ENCODE measurements at places on chromosomes 5 and 9.

GRCh38 chr9:78314953-78315870 lies 18.3 kb downstream of the PSAT1 start:
- peak overlapping the region; percentile 73 for H3K27ac ChIP-seq
- H3K4me1 ChIP-seq = no peaks in the 10 kb centered on the region
- H3K36me3 ChIP-seq = peaks cover 64% of the 10 kb centered on the region
- DNase-seq = no peak
- H3K4me3 ChIP-seq = no peak overlapping the region
- no peaks in the 10 kb centered on the region for H3K27me3 ChIP-seq

GRCh38 chr9:126719618-126720031 lies 85.2 kb upstream of the ZBTB43 start:
- peak; percentile 93 for DNase-seq
- H3K27me3 ChIP-seq = peaks cover 20% of the 10 kb centered on the region
- peaks cover 50% of the 10 kb centered on the region for H3K4me1 ChIP-seq
- peaks cover 1% of the 10 kb centered on the region for H3K36me3 ChIP-seq

DNA sequence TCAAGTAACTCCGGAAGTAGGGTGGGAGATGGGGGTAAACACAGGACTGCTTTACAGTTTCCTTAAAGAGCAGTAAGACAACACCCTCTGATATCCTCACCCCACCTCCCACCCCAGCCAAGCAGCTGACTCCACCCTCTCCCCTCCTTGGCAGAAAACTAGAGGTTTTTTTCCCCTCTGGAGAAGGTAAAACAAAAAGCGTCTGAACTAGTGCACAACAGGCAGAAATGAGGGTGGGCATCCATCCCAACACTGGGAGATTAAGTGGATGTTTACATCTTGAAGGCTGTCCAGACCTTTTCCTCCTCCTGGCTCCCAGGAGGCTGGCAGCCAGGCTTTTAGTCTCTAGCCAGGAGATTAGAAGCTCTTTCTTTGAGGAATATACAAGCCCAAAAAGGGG lies 13.9 kb upstream of the CTNNAL1 start:
- H3K36me3 ChIP-seq = peaks cover 36% of the 10 kb centered on the region
- no peaks in the 10 kb centered on the region for H3K27me3 ChIP-seq
- DNase-seq = no peak
- H3K27ac ChIP-seq = no peak overlapping the region

GRCh38 chr5:42487077-42487476 lies 63.8 kb downstream of the GHR start:
- no peaks in the 10 kb centered on the region for H3K4me1 ChIP-seq
- H3K27ac ChIP-seq = no peak overlapping the region
- H3K4me3 ChIP-seq = no peak overlapping the region
- no peaks in the 10 kb centered on the region for H3K27me3 ChIP-seq
- no peaks in the 10 kb centered on the region for H3K36me3 ChIP-seq

- no peak overlapping the region for H3K27ac ChIP-seq
- DNase-seq = no peak
- no peak overlapping the region for H3K4me3 ChIP-seq
- H3K4me1 ChIP-seq = peaks cover 12% of the 10 kb centered on the region
- peaks cover 30% of the 10 kb centered on the region for H3K27me3 ChIP-seq
- H3K36me3 ChIP-seq = no peaks in the 10 kb centered on the region
Observed at GRCh38 chr5:172407241-172407691, 47.1 kb downstream of the SH3PXD2B start.

DNA sequence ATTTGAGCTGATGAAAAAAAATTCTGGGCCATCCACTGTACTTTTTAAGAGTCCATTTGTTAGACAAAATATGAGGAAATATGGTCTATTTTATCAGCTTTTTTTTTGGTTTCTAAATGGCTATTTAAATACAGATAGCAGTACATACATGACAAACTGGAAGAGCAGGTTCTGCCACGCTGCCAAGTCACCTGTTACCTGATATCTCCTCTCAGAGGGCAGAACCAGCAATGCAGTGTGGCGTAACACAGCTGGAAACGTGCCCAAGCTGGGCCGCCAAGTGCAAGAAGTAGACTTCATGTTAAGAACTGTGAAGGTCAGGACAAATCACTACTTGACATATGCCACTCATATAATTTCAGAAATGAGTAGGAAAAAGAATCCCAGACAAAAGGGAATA lies 8.1 kb downstream of the MCIDAS start:
- H3K27ac ChIP-seq = no peak overlapping the region
- H3K27me3 ChIP-seq = peaks cover 78% of the 10 kb centered on the region
- peaks cover 33% of the 10 kb centered on the region for H3K4me1 ChIP-seq
- peaks cover 2% of the 10 kb centered on the region for H3K36me3 ChIP-seq
- DNase-seq = no peak
- no peak overlapping the region for H3K4me3 ChIP-seq

GRCh38 chr5:157766442-157766841 lies 22.9 kb downstream of the LSM11 start:
- no peak for DNase-seq
- no peaks in the 10 kb centered on the region for H3K4me1 ChIP-seq
- H3K4me3 ChIP-seq = no peak overlapping the region
- peaks cover 15% of the 10 kb centered on the region for H3K27me3 ChIP-seq
- no peaks in the 10 kb centered on the region for H3K36me3 ChIP-seq
- H3K27ac ChIP-seq = no peak overlapping the region

GRCh38 chr5:145178641-145179523 lies 656.3 kb downstream of the PRELID2 start:
- no peak for DNase-seq
- no peak overlapping the region for H3K27ac ChIP-seq
- no peaks in the 10 kb centered on the region for H3K36me3 ChIP-seq
- H3K4me3 ChIP-seq = no peak overlapping the region
- H3K4me1 ChIP-seq = no peaks in the 10 kb centered on the region

GRCh38 chr5:171323806-171324632 lies 15.0 kb downstream of the TLX3 start:
- no peaks in the 10 kb centered on the region for H3K36me3 ChIP-seq
- no peak for DNase-seq
- H3K4me1 ChIP-seq = no peaks in the 10 kb centered on the region
- peaks cover 46% of the 10 kb centered on the region for H3K27me3 ChIP-seq

GRCh38 chr9:92610470-92611420 lies 59.2 kb downstream of the IPPK start:
- H3K27me3 ChIP-seq = no peaks in the 10 kb centered on the region
- H3K36me3 ChIP-seq = peaks cover 23% of the 10 kb centered on the region
- H3K27ac ChIP-seq = no peak overlapping the region
- no peaks in the 10 kb centered on the region for H3K4me1 ChIP-seq
- DNase-seq = no peak

Measured in activated naive CD4-positive, alpha-beta T cell treated with anti-CD3 and anti-CD28 coated beads, Interleukin-2, amount 10 ng/mL, durations not matched to agents 7 days and 5 days (primary cell).